ENCODE measurements at places on chromosomes 5 and 9.

- DNase-seq = no peak
Measured at GRCh38 chr5:561408-561807, 37.2 kb upstream of the SLC9A3 start.

GRCh38 chr5:66828548-66829357, 232.6 kb downstream of the MAST4 start:
- DNase-seq = no peak

DNA sequence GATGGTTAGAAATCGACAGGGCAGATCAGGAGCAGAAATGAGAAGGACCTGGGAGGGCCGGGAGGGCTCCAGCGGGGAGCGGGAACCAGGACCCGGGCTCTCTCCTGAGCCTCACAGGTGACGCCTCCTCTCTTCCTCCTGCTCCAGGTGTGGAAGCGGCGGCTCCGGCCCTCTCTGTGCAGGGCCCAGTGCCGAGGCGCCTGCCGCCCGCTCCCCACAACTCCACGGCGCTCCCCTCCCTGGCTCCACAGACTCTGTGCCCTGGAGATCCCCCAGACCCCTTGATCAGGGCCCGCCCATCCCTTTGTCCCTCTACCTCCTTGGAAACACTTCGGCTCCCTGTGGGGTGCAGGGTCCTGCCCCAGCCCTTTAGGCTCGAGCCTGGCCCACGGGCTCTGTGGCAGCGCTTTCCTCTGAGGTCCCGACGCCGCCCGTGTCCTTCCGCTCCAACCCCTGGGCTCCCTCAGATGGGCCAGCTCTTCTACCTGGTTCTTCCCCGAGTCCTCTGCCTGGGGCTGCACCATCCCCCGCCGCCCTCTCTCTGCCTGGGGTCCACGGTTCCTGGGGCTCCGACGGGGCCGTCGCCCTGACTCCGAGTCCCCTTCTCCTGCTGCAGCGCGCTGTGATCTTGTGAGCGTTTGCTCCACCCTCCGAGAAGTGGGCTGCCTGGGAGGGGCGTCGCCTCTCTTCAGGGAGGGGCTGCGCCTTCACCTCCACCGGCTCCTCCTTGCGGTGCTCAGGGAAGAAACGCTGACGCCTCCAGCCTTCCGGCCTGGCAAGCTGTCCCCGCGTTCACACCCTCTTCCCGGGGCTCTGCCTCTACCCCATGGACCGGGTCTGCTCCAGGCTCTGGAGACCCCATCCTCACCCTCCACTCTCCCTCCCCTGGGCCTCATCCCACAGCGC, 22.4 kb upstream of the SLC6A3 start:
- no peak for DNase-seq

DNA sequence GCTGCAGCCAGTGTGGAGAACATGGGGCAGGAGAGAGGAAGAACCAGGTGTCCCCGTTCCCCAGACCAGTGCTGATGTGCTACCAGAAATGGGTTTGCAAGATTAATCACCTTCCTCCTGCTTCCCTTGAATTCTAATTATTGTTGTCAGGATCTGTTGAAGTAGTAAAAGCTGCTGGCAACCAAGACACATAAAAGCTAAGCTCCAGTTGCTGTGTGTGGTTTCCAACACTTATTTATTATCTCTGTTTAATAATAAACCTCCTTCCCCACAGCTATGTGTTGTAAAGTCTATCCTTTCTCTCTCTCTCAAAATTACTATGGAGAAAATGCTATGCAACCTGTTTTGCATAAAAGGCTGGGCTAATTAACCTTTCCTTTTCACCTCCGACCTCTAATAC, 2.3 kb upstream of the RETREG1 start:
- no peak for DNase-seq

DNA sequence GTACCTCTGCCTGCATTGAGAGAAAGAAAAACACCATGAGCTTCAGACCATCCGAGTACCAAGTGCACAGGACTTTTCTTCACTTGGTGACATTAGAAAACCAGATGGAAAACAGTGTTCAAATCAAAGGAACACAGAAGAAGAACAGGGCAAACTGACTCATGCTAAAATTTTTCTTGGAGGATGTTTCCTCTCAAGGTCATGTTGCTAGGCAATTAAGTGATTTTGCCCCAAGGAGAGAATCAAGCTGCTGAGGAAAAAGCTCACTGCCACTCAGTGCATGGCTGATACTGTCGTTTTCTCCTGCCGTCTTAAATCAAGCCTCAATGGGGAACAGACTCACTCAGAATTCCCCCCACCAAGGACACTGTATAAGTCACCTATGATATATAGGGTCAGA, 57.9 kb upstream of the SIMC1 start:
- DNase-seq = no peak

DNA sequence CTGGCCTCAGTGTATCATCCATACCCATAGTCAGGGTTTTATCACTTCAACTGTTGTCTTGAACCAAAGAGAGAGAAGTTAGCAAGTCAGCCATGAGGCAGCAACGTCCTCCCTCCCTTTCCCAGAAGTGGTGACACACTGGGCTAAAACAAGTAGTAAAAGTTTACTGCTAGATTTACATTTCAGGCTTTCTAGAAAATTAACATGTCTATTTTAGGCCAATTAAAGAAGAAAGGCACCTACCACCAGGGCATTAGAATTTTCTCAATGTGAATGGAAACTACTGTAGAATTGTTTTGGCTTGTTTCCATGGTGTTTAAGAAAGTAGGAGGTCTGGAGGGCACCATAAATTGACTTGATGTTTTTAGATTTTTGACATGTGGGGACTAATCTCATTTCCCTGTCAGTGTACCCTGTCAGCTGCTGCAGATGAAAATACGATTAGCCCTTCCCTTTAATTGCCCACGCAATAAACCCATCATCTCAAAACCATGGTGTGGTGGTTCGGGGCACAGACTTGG, 121.8 kb upstream of the ELL2 start:
- no peak for DNase-seq

DNA sequence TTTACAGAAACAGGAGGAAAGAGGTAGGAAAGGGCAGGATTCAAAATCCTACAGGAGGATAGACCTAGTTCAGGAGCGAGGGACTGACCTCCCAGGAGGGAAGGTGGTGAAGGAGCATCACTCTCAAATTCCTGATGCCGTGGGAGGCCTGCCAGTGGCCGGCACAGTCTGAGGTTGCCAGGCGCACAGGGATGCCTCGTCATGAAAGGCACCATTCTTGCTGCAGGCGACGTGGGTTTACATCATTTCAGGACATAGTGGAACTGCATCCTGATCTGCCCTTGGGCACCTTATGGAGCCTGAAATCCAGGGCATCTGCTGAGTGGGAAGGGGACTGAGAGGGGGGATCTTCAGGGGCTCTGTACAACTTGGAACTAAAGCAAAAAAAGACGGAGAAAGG, 163.2 kb upstream of the S1PR3 start:
- DNase-seq = no peak

Measured in D721Med (cell line).